ENCODE measurements at places on chromosomes 1 and 21. TPM values are rescaled to one million over a fixed set of nuclear protein-coding genes. Genes with fewer than 3 reads are reported as not detected.

Gene CXADR
- total RNA-seq: not detected

Gene FAM72D
- total RNA-seq: not detected

Gene AXDND1
- total RNA-seq: 2.0 TPM

Gene WNT9A
- total RNA-seq: not detected

Gene CASQ1
- not detected for total RNA-seq

Gene SELENBP1
- not detected for total RNA-seq

Gene VASH2
- total RNA-seq: not detected

Gene LRRC71
- total RNA-seq: not detected

Gene TTC22
- 26.5 TPM for total RNA-seq

Gene SMPDL3B
- 0.88 TPM for total RNA-seq

Gene KIF1B
- 22.0 TPM for total RNA-seq

Gene TFF3
- not detected for total RNA-seq

Gene C2CD4D
- total RNA-seq: not detected

Gene QSOX1
- total RNA-seq: 31.0 TPM

DNA sequence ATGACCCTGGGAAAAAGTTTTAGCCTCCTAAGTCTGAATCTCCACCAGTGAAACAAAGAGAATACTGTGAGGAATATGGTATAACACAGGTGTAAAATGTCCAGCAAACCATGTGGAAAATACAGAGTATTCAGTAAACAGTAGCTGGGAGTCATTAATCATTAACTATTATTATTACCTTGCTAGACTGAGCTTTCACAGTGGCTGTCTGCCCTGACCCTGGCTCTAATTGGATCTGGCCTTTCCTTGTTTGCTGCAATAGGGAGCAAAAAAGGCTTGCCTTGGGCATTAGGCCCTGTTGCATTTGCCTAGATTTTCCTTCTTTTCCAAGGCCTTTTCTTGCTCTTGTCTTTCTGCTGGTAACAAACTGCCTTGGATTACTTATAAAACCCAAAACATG, 179.1 kb upstream of the BEND5 start:
- no peak overlapping the region for H3K27ac ChIP-seq
- no peaks in the 10 kb centered on the region for H3K4me1 ChIP-seq
- no peaks in the 10 kb centered on the region for H3K27me3 ChIP-seq
- DNase-seq: no peak
- no peak overlapping the region for H3K4me3 ChIP-seq

DNA sequence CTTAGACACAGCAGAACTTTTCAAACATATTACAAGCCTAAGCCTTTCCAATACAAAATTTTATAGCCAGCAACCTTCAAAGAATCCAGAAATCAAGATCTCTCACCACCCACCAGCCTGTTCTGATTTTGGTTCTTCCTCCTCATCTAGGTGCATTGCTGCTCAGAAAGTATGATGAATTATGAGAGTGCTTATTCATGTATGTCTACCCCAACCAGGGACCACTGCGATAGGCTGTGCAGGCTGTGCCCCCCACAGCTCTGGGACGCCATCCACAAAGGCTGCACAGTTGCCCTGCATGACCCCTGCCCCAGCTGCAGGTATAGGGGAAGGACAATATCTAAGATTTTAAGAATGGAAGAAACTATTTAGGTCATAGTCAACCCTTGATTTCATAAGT, 55.4 kb downstream of the WDR64 start:
- DNase-seq: no peak
- peaks cover 4% of the 10 kb centered on the region for H3K4me1 ChIP-seq
- no peak overlapping the region for H3K4me3 ChIP-seq
- no peaks in the 10 kb centered on the region for H3K27me3 ChIP-seq

DNA sequence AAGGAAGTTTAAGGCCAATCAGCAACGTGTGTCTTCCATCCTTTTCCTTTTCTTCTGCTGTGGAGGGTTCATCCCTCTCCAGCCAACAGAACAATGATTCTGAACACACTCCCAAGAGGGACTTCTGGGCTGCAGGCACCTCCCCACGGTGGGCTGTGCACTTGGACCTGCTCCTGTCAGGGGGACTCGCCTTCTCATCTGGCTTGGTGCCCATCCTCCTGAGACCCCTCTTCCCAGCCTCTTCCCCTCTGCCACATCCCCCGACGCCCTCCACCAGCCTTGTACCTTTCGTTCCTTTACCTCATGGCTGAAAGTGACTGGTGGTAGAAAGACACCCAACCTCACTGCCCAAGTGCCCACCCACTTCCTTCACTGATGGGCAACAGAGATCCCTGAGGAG, 26.0 kb upstream of the SLAMF9 start:
- peaks cover 2% of the 10 kb centered on the region for H3K27me3 ChIP-seq
- no peaks in the 10 kb centered on the region for H3K36me3 ChIP-seq
- no peak overlapping the region for H3K27ac ChIP-seq
- no peak for DNase-seq
- H3K4me1 ChIP-seq: no peaks in the 10 kb centered on the region

- DNase-seq: no peak
- H3K27ac ChIP-seq: no peak overlapping the region
- H3K4me3 ChIP-seq: no peak overlapping the region
- H3K36me3 ChIP-seq: no peaks in the 10 kb centered on the region
- H3K27me3 ChIP-seq: no peaks in the 10 kb centered on the region
- no peaks in the 10 kb centered on the region for H3K4me1 ChIP-seq
Observed at GRCh38 chr1:188224263-188224662, 1395.5 kb downstream of the PLA2G4A start.

- peaks cover 15% of the 10 kb centered on the region for H3K36me3 ChIP-seq
- no peak overlapping the region for H3K4me3 ChIP-seq
- H3K4me1 ChIP-seq: peaks cover 32% of the 10 kb centered on the region
- DNase-seq: no peak
- H3K27ac ChIP-seq: no peak overlapping the region
Observed at GRCh38 chr1:39268112-39268581, 63.7 kb downstream of the MACF1 start.

DNA sequence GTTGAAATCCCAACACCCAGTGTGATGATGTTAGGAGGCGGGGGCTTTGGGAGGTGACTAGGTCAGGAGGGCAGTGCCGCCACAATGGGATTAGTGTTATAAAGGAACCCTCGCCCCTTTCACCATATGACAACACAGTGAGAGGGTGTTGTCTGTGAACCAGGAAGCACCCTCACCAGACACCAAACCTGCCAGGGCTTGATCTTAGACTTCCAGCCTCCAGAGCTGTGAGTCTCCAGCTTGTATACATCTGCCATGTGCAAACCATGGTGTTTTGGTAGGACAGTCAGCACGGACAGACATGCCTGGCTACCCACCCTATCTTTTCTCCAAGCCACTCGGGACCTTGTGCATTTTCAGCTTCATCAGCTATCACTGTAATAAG, 4.0 kb downstream of the TRIM11 start:
- H3K27ac ChIP-seq: no peak overlapping the region
- no peak overlapping the region for H3K4me3 ChIP-seq
- H3K27me3 ChIP-seq: no peaks in the 10 kb centered on the region
- peaks cover 48% of the 10 kb centered on the region for H3K4me1 ChIP-seq
- peaks cover 34% of the 10 kb centered on the region for H3K36me3 ChIP-seq

- H3K27me3 ChIP-seq: no peaks in the 10 kb centered on the region
- no peak for DNase-seq
- no peak overlapping the region for H3K4me3 ChIP-seq
- H3K27ac ChIP-seq: no peak overlapping the region
- H3K36me3 ChIP-seq: no peaks in the 10 kb centered on the region
- peaks cover 17% of the 10 kb centered on the region for H3K4me1 ChIP-seq
Observed at GRCh38 chr1:192604979-192605620, 29.5 kb downstream of the RGS1 start.

DNA sequence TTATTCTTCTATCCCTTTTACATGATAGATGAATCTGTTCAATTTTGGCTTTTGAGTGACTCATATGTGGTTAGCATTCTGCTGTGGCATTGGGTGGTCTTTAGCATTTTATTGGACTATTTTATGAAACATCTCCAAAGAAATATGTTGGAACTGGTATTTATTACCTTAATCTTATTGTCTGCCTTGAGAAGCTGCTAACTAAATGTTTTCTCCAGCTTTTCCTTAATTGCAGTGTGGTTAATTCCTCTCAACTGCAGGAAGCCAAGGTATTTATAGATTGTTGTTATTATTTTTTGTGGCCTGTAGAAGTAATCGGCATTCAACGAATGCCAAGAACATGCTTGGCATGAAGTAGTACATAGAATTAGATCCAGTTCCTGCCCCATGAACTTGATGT, 64.1 kb downstream of the NOS1AP start:
- peaks cover 13% of the 10 kb centered on the region for H3K27me3 ChIP-seq
- no peaks in the 10 kb centered on the region for H3K36me3 ChIP-seq
- peaks cover 12% of the 10 kb centered on the region for H3K4me1 ChIP-seq
- H3K27ac ChIP-seq: no peak overlapping the region
- no peak overlapping the region for H3K4me3 ChIP-seq

DNA sequence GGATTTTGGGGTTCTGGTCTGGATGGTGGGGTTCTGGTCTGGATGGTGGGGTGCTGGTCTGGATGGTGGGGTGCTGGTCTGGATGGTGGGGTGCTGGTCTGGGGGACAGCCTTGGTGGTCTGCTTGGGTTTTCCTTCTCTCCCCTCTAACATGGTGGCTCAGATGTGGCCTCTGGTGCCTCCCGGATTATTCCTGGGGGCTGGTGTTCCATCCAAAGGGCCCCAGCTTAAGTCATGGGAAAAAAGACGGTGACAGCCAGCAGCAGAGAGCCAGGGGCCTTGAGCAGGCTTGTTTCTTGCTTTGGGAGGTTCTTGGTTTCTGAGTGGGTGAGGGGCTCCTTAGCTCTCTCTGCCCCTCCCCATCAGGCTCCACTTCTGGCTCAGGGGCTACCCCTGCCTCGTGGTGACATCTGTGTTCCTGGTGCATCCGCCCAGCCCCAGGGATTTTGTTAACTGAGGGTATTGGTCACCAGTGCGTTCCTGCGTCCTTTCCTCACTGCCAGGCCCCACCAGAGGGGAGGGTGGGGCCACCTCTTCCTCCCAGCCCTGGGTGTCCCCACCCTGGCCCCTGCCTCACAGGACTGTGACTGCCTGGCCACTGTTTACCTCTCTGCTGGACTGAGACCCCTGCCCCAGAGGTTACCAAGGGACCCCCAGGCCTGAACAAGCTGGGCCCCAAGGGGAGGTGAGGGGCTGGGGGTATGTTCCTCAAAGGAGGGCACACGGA, 43.2 kb upstream of the ACTRT2 start:
- no peaks in the 10 kb centered on the region for H3K27me3 ChIP-seq
- no peak overlapping the region for H3K4me3 ChIP-seq
- H3K4me1 ChIP-seq: peaks cover 14% of the 10 kb centered on the region
- DNase-seq: no peak
- H3K36me3 ChIP-seq: no peaks in the 10 kb centered on the region
- H3K27ac ChIP-seq: no peak overlapping the region
